Posterior cingulate gyrus (tissue), 11 donors: ENCODE measurements at places on chromosomes 16 and 17.
A peak's percentile ranks its signal among the peaks of the same experiment; 100 is the strongest.

GRCh38 chr17:51527225-51527982, 267.1 kb downstream of the UTP18 start:
- no peak for DNase-seq

GRCh38 chr17:2400474-2400866, 390 bp downstream of the MNT start:
- DNase-seq: no peak

- DNase-seq: no peak
These were observed 38.5 kb downstream of the TBC1D16 start for GRCh38 chr17:79997011-79997660.

GRCh38 chr16:18800775-18801144, 589 bp downstream of the ARL6IP1 start:
- DNase-seq: no peak

DNA sequence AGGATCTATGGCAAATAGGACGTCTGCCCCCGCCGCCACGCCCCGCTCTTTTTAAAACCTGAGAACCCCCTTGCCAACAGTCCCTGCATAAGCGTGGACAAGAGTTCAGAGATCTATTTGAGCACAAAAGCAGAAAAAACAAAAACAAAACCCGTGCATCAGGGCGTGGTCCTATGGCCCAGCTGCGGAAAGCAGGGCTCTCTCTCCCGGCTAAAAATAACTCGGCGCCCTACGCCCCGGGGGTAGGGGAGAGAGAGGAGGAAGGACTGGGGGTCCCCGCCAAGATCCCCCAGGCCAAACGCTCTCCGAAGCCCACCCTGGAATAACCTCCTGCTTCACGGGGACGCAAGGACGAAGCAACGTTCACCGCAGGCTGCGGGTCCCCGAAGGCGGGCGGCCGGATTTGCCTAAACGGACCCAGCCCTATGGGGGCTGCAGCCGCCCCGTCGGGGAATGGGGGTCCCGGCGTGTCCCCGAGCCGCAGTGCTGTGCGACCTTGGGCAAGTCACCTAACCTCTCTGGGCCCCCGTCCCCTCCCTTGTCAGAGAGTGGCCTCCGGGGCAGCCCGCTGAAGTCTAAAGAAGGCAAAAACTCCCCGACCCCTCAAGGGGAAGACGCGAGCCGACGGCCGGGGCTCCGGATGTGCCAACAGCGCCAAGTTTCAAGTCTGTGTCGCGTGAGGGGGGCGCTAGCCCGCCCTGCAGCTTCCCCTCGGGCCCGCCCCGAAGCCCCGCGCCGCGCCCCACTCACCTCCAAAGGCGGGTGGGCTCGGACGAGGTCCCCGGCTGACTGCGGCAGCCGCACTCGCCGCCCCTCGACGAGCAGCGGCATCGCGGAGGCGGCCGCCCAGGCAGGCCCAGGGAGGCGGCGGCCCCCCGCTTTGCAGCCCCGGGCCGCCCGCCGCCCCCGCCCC, 477 bp downstream of the NTAN1 start:
- DNase-seq: no peak

DNA sequence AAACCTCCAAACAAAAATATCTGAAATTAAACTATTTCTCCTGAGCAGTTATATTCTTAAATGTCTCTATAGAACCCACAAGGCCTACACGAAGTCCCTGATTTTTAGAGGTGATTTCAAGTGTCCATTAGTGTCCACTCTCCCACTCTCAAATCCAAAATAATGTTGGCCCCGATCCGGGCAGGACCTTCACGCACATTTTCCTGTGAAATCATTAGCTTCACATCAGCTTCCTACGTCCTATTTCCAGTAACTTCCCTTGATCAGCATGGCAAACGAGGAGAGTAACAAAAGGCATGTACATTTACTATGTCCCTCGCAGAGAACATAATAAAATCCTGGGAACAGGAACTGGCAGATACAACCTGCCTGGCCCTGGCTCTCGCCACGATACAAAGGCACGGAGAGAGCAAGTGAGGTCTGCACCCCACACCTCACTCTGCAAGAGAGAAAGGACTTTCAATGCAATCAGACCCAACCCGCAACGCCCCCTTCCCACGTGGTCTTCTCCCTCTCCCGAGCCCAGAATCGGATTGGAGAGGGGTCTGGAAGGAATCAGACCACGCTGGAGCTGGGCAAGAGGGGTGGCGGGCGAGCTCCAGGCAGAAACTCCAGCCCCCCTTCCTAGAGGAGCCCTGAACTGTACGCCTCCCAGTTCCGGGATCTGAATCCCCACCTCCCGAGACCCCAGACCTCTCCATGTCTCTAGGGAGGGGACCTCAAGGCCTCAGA, 17.5 kb upstream of the C17orf78 start:
- DNase-seq: peak; percentile 53

DNA sequence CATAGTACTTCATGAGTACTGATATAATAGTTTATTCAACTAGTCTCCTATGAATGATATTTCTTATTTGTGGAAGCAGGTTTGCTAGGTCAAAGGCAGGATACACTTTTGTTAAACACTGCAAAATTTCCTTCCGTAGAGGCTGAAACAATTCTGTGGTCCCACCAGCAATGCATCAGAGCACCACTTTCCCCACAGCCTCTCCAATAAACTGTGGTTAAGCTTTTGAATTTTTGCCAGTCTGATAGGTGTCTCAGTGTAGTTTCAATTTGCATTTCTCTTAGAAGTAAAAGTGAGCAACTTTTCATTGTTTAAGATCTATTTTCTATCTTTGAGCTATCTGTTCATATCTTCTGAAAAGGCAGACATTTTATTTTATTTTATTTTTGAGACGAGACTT, 36.4 kb upstream of the CORO6 start:
- no peak for DNase-seq

- DNase-seq: no peak
These were observed 14.0 kb upstream of the MPRIP start for GRCh38 chr17:17028059-17028877.

DNA sequence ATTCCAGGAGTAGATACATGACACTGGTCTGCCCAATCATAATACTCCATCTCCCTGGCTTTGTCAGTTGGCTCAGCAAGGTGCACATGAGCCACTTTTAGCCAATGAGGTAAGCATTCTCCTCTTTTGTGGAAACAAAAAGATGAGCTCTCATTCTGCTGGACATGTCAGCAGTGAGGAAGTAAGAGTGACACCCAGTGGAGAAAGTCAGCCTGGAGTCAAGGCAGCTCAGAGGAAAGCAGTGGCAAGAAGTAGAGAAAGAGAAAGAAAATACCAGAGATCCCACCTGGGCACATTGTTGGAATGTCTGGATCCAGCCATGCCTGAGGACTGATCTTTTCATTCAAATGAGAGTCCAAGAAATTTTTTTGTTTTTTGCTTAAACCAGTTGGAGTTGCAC, 496.9 kb upstream of the C16orf82 start:
- DNase-seq: no peak

DNA sequence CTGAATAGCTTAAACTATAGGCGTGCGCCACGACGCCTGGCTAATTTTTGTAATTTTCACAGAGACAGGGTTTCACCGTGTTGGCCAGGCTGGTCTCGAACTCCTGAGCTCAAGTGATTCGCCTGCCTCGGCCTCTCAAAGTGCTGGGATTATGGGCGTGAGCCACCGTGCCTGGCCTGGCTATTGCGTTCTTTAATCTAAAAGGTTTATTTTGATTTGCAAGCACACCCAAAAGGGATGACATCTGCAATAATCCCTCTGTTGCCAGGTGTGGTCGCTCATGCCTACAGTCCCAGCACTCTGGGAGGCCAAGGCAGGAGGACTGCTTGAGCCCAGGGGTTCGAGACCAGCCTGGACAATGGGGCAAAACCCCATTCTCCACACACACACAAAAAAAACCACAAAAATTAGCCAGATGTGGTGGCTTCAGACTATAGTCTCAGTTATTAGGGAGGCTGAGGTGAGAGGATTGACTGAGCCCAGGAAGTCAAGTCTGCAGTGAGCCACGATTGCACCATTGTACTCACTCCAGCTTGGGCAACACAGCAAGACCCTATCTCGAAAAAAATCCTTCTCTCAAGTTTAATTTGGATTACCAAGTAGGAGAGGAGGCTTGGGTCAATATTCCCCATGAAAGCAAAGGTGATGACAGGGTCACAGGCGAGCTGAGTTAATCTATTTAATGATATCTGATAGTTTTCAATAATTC, 144.1 kb downstream of the PARN start:
- DNase-seq: no peak

- DNase-seq: no peak
These were observed 3.7 kb upstream of the DPEP2 start for GRCh38 chr16:68003031-68003430.
